ENCODE measurements at places on chromosomes 11 and 22.

GRCh38 chr11:61967924-61968757 lies 707 bp upstream of the FTH1 start:
- peak; percentile 48 for DNase-seq

DNA sequence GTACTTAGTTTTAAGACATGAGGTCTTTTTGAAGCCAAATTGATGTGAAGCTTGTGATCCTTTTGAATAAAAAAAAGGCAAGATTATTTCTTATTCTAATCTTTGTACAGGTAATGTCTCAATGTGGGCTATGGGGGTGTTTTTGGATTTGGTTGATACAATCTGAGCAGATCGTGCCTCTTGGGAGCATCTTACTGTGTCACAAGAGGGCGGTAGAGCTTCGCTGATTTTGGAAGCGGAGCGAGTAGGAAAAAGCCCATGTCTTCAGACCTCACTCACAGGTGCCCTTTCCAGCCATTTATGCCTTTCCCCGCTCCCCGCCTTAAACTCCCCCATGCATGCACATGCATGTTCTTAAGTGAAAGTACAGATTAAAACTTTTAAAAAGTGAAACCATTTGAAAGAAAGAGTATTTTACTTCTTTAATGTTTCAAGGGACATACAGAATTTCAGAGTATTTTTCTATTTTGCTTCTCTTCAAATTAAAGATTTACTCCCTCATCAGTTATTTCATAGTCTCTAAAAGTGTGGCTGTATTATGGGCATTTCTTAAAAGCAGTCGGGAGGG lies 18.8 kb downstream of the DDX25 start:
- DNase-seq, result peak; percentile 73

GRCh38 chr11:87059596-87060390 lies 22.1 kb downstream of the TMEM135 start:
- DNase-seq, result no peak

- DNase-seq, result no peak
These were observed 257.2 kb downstream of the ST3GAL4 start for GRCh38 chr11:126612671-126613070.

- peak; percentile 68 for DNase-seq
These were observed 30.0 kb upstream of the WNT11 start for GRCh38 chr11:76236092-76236999.

GRCh38 chr22:37019309-37020191 lies at the start of the genes MPST and TST:
Gene MPST (plus strand): TSS chr22:37019742. CDS start chr22:37019837, 95 bp downstream.
Gene TST (minus strand): TSS chr22:37019447. CDS start chr22:37018732, 715 bp downstream.
- peak; percentile 85 for DNase-seq

DNA sequence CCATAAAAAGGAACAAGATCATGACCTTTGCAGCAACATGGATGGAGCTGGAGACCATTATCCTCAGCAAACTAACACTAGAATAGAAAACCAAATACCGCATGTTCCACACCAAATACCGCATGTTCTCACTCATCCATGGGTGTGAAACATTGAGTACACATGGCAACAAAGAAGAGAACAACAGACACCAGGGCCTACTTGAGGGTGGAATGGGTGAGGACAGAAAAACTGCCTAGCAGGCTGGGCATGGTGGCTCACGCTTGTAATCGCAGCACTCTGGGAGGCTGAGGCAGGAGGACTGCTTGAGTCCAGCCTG lies 12.3 kb downstream of the EHD1 start:
- no peak for DNase-seq

DNA sequence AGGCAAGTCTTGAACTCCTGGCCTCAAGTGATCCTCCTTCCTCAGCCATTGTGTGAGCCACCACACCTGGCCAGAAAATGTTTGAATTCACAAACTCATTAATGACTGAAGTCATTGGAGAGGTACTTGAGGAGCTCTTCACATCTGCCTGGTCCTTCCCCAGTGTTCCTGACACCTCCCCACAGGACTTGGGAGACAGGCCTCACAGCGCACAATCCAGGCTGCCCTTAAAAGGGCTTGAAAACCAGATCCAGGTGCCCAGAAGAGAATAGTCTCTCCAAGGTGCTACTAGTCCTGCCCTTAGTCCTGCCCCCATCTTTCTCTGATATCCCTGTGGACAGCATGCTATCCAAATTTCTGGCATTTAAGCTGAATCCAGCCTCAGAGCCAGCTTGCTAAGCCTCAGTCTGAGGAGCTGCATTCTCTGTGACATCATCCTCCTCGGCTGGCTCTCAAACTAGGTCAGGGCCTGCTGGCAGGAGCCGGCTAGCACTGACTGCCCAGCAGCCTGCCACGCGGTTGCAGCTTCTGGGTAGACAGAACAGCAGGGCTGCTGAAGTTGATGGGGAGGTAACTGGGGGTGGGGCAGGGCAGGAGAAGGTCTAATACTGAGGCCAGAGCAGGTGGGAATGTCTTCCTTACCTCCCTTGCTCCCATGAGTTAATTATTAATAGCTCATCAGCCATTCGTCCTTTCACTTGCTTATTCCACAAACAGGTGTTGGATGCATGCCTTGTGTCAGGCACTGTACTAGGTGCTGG lies 35.3 kb upstream of the NECTIN1 start:
- DNase-seq, result peak; percentile 70

DNA sequence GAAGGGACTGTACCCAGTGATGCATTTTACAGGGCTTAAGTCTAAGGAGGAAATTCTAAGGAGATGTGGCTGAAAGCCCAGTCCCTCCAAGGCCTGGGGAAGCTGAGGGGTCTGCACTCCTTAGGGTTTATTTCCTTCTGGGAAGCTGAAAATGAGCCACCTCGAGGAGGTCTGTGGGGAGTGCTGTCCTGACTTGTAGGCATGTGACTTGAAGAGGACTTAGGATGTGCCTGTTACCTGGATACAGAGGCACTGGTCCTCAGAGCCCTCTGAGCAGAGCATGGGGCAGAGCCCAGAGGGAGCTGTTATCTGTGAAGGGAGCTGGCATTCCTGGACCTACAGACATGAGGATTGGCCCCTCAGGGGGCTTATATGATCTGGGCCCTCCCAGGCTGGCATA lies 77.1 kb downstream of the TP53I11 start:
- DNase-seq, result no peak

DNA sequence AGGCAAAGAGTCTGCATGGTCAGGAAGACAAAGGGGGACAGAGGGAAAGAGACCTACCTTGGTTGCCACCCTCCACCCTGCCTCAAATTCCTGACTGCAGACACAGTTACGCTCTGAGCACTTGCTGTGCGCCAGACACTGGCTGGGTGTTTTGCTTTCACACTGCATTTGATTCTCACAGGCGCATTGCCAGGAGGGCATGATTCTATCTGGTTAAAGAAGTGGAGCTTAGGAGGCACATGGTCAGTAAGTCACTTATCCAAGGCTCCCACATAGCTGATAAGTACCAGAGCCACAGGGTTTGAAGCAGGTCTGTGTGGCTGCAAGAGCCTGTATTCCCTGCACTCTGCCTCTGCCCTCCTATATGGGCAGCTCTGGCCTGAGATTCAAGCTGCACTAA lies 103.9 kb downstream of the TIMP3 start:
- no peak for DNase-seq

GRCh38 chr22:26672060-26672471 lies 14.7 kb downstream of the MIAT start:
- DNase-seq, result no peak

- no peak for DNase-seq
These were observed 33.3 kb upstream of the CCDC81 start for GRCh38 chr11:86341382-86341781.

DNA sequence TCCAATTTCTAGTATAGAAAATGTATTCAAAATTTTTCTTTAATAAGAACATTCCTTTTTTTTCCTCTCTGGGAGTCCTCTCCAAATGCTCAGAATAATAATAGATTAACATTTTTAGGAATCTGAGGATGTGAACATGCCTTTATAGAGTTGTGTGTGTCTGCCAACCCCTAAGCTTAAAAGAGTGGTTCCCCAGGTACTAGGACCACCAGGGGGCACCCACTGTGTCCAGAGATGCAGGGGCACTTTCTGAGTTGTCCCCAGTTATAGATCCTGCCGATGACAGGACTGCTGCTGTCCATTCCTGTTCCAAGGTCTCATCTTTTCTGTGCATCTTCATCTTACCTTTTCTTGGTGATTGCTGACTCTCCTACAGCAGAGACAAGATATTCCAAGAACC lies 27.0 kb upstream of the MICAL2 start:
- peak; percentile 15 for DNase-seq

DNA sequence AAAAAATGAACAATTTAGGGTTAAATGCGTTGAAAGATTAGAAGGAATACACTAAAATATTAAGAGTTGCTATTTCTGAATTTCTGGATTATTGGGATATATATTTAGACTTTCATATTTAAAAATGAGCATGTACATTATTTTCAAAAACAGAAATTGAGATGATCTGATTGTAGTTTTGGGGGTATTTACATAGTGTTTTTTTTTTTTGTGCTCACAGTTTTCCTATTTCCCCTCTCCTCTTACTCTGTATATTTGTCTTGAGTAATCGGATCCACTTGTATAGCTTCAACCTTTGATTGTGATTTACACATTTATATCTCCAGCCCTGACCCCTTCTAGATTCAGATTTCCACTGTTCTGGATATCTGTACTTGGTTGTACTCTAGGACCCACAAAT lies 5.3 kb downstream of the USP47 start:
- no peak for DNase-seq

- no peak for DNase-seq
These were observed 4.7 kb upstream of the AP1B1 start for GRCh38 chr22:29393019-29393608.

- DNase-seq, result no peak
These were observed 831 bp downstream of the CHST1 start for GRCh38 chr11:45664376-45665205.

- no peak for DNase-seq
These were observed 41.5 kb downstream of the FCHSD2 start for GRCh38 chr11:73100578-73100977.

DNA sequence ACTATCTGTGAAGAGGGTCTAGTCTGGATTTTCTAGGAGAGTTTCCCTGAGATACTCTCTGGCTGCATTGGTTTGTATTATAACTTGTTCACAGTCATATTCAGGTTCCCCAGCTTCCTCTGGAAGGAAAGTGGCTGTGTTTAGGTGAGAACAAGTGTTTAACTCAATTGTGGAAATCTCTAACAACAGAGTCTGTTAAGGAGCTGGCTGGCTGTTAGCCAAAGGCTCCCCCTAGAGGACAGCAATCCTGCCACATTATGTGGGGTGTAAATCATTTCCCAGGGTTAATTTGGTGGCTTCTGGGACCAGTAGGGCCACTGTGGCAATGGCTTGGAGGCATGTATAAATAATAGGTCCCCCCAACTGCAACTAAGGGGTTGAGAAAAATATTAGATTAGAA lies 18.4 kb downstream of the MS4A6E start:
- peak; percentile 29 for DNase-seq

DNA sequence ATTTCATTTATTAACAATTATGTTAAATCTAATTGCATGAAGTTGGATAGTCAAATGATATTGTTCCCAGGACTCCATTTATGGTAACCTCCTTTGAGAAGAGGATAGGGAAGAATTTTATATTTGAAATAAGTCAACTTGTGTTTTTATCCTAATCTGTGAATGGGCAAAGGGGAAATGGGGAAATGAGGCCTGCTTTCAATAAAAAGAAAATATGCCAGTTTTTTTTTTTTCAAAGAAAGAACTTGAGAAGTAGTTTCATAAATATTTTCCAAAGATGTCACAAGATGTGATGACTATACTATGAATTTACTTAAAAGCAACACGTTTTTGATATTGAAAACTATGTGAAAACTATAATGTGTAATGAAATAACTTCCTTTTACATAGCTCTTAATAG lies 201.8 kb downstream of the TMEM135 start:
- no peak for DNase-seq

DNA sequence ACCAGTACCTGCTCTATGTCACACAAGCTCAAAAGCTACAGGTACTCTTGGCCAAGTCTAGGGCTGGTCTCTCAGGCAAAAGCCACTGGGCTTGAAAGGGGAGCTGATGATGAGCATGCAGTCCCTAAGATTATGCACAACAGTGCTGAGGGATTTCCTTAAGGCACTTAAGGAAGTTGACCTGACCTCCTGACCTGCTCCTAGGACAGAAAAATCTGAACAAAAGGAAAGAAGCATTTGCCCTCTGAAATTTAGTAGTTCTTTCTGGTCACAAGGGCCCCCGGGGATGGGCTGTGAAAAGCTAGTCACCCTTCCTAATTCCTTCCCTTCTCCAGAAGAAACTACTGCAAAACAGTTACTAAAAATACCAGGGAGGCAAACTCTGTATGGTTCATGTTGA lies 83.6 kb upstream of the PHOX2A start:
- no peak for DNase-seq

DNA sequence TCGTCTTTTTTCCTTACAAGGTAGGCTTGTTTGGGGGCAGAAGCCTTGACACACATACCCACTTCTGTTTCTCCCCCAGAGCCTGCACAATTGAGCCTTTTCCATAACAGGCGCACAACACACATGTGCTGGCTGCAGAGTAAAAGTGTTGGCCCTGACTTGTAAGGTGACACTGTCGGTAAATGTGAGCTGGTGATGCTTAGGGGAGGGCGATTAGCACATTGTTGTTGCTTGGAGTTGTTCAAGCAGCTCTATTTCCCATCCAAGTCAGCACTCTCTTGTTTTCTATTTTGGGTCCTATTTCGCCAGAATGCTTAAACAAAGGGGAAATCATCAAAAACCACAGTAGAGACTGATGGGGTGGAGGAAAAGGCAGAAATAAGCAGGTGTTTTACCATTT lies 51.9 kb upstream of the PTPRJ start:
- DNase-seq, result no peak

Data from WERI-Rb-1 (cell line).